ENCODE measurements at places on chromosomes 7 and 10.

DNA sequence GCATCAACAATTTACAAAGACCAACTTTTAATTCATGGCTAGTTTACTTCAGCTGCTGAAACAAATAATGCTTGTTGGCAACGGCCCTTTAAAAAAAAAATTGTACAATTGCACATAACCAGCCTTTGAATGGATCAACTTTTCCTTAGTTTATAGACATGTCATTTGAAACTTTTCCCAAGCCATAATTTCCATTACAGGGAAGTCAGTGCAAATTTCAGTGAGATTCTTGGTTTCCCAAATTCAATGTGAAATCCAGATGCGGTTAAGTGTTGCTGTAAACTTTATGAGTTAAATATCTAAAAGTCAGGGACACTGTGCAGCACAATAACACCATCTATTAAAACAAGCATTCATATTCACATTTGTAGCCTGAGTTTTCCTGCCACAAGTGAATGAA lies 182.2 kb downstream of the JAZF1 start:
- DNase-seq: no peak

DNA sequence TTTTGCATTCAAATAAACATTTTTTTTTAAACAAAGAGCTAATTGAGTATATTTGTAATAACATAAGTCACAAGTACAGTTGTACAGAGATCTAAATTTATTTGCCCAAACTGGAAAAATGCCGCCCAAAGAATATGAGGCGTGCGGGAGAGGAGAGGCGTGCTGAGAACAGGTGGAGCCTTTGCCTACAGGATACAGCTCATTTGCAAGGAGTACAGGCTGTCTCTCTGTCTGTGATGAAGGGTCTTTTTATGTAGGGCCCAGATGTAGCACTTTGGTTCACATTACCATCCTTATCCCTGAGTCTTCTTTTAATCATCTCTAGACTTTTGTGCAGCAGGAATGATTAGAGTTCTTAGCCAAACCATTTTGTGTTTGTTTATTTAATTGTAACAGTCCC lies 58.2 kb downstream of the POU6F2 start:
- no peak for DNase-seq

DNA sequence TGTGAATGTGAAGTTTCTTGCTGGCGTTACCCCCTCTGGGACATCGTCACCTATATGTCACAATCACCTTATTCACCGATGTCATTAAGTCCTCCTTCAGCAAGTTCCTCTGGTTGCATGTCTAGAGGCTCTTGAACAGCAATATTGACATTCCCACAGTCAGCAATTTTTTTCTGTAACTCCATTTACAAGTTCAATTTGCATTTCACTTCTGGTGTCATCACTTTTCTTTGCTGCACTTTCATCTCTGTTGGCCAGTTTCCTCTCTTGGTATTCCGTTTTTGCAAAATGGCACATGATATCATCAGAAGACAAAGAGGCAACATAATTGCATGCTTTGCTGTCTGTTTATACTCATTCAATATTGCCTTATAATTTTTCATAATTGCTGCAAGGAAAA lies 69.8 kb downstream of the SRI start:
- DNase-seq: no peak

DNA sequence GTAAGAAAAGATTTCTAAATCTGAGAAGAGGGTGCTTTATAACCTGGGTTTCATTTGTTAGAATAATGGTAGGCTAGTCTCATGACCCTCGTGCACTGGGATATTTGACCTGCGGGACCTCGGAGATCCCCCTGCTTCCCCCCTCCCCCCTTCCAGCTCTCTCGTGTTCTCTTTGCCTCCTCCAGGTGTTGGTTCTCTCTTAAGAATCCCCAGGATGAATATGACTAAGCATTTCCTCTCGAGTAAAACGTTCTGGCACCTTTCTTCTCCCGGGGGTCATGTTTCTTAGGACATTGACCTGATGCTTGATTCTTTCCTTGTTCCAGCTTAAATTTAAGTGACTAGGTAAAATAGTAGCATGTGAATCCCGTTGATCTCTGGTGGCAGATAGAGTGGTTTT lies 71.2 kb downstream of the SHH start:
- DNase-seq: no peak

GRCh38 chr10:31358688-31359330 lies 39.8 kb downstream of the ZEB1 start:
- peak; percentile 21 for DNase-seq

- DNase-seq: no peak
Measured at GRCh38 chr7:121730869-121731268, 142.1 kb upstream of the PTPRZ1 start.

DNA sequence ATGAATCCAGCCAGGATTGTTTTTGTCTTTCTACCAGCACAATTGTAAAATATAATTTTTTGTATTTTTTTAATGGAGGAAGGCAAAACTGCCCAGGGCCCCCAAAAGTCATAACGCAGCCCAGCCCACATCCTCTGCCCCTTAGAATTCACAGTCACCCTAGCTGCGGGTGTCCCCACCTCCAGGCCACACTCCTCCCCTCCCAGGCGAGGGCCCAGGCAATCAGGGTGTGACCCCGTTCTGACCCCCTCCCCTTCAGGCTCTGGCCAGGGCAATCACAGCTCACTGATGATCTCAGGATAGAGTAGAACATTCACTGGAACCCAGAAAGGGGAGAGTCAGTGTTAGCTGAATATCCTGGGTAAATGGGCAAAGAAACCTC lies 92.0 kb upstream of the MACROH2A2 start:
- no peak for DNase-seq

DNA sequence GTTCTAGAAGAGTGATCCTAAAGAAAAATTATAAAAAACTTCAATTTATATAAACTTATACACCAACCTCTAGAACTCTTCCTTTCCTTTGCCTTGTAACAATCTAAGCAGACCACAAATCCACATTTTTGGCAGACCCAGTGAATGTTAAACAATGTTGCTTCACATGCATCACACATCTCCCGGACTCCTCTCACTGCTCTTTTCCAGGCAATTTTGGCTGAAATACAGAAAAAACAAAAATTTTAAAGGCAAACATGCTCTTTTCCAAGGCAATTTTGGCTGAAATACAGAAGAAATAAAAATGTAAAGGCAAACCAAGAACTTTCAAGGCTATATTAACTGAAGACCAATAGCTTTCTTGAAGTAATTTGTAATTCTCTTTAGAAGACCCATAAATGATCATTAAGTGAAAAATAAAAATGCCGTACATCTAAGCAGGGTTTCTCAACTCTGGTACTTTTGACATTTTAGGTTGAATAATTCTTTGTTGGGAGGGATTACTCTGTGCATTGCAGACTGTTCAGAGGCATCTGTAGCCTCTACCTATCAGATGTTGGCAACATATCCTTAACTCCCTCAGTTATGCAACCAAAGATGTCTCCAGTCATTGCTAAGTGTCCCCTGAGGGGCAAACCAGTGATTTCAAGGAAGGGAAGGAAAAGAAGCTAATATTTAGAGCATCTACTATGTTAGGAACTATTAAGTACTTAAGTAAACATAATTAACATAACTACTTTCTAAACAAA lies 64.4 kb downstream of the NRBF2 start:
- DNase-seq: peak; percentile 76

DNA sequence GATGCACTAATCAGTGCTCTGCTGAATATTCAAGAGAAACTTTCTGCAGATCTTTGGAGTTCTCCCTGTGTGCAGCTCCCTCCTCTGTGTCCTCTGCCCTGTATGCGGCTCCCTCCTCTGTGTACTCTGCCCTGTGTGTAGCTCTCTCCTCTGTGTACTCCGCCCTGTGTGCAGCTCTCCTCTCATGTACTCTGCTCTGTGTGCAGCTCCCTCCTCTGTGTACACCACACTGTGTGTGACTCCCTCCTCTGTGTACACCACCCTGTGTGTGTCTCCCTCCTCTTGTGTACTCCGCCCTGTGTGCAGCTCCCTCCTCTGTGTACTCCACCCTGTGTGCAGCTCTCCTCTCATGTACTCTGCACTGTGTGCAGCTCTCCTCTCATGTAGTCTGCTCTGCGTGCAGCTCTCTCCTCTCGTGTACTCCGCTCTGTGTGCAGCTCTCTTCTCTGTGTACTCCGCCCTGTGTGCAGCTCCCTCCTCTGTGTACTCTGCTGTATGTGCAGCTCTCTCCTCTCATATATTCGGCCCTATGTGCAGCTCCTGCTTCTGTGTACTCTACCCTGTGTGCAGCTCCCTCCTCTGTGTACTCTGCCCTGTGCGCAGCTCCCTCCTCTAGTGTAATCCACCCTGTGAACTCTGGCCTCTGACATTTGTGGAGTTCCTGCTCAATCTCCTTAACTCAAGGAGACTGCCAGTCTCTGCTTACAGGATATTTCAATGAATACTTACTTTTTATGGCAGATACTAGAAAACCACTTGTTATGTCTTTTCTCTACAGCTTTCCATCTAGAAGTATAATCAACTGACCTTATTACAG lies 280.4 kb downstream of the GLRX3 start:
- no peak for DNase-seq

DNA sequence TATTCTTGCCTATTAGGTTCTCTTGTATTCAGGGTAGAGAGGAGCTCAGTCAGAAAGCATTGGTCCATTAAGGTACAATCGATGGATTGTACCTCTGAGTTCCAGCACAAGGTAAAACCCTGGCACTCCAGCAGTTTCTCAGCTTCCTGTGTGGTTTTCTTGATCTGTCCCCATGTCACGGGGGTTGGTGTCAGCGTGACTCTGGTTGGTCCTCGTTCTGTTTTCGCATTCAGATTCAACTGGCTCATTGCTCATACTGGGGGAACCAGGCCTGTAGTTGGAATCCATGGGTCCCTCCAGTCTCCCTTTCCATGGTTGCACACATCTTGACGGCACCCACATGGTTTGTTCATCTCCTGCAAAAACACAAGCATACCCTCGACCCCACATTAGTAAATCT lies 32.7 kb upstream of the RASGEF1A start:
- DNase-seq: no peak

DNA sequence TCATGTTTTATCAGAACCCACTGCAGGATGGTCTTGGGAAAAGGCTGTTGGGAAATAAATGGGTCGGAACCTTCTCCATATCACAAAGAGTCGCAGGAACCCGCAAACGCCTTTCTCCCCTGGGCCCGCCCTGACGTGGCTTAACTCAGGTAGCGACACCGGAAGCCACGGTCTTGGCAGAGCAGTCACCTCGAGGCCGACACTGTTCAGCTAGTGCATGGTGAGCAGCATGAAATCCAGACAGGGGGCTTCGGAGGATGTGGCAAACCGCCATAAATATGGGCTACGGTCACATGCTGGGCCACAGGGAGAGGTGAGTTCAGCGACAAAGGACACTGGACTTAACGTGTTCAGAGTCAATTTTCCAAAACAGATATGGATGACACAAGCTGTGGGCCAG lies 421.9 kb downstream of the PTPRN2 start:
- DNase-seq: no peak

DNA sequence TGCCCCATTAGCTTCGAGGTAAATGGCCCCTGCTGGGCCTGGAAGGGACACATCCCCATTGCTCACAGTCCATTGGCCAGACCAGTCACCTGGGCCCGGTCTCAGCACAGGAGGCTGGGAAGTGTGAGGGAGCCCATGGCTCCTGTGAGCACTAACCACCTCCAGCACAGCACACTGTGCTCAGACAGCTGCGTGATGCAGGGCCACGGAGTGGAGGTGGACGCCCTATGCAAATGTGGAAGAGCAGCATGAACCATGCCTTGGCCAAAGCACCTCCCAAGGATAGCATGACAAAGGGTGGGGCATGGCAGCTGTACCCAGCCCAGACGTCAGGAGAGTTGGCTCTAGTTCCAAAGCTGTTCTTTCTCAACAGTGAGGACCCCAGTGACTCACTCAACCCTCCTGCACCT lies 120.1 kb upstream of the ZMIZ1 start:
- no peak for DNase-seq

DNA sequence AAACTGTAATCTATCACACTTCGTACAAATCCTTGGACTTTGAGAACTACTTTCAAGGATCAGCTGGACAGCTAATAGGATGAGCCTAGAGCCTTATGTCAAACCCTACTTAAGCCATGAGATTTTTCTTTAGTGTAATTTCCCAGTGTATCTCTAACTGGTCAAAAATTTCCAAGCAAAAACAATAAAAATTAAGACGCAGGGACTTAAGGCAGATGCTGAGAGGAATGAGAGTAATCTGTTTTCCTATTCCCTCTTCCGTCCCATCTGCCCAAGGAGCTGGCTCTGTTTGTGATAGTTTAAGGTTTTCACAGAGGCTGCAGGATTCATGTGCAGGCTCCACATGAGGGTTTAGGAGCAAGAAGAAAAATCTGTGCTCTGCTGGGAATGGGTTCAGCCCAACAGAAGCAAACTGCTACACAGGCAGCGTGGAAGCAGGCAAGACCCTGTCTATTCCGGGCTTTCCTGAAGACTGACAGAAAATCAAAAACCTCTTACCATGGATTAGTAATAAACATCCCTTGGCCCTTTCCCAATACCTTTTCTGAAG lies 62.2 kb downstream of the ARMH3 start:
- no peak for DNase-seq

DNA sequence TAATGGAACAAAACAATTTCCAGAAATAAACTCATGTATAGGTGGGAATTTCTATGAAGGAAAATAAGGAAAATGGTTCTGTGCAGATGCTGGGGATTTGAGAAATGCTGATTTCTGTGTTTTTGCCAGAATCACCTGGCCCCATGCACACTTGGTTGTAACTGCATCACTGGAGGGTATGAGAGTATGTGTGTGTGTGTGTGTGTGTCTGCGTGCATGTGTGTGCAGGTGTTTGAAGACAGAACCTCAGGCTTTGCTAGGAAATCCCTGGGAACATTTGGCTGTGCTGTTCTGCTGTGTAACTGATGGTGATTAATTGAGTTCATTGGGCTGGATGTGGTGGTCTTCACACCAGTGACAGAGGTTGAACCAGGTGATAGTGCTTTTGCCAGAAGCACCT lies 141.6 kb downstream of the CAMK1D start:
- DNase-seq: no peak

GRCh38 chr10:43338117-43338516 lies 33.3 kb upstream of the FXYD4 start:
- DNase-seq: no peak

DNA sequence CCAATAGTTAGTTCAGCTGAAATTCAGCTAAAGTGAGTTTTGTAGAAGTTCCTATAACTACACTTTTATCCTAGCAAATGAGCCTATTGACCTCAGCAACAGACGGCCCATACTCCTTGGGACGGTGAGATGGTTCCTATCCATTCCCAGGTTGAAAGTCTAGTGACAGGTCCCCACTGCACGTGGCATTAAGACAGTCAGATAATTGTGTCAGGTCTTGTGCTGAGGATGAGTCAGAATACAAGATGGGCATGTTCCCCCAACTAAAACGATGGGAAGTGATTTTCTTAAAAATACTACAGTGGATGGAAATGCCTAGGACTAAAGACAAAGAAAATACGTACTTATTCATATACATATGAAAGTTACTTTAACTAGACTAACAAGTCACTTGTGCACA lies 2.1 kb downstream of the CAV1 start:
- no peak for DNase-seq

DNA sequence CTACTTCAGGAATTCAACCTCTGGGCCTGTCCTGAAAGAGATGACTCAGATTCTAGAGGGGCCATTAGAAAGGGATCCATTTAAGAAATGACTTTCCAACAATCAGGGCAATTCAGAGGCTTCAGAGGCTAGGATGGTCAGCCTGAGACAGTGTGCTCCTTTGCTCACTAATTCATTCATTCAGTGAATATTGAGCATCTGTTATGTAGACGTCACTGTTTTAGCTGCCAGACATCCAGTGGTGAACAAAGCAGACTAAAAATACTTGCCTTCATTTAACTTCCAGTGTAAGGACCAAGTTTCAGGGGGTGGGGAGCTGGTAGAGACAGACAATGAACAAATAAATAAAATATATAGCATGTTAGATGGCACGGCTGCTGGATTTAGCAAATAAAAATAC lies 1.6 kb downstream of the KIAA1217 start:
- DNase-seq: no peak

GRCh38 chr7:44977304-44977958 lies 1.4 kb downstream of the MYO1G start:
- DNase-seq: no peak

Data from fibroblast of skin of left quadriceps (primary cell).